ENCODE measurements at places on chromosomes 7 and 10. TPM values are rescaled to one million over a fixed set of nuclear protein-coding genes. Genes with fewer than 3 reads are reported as not detected.

The SLC18A2 gene
- 0.37 TPM for total RNA-seq

DNA sequence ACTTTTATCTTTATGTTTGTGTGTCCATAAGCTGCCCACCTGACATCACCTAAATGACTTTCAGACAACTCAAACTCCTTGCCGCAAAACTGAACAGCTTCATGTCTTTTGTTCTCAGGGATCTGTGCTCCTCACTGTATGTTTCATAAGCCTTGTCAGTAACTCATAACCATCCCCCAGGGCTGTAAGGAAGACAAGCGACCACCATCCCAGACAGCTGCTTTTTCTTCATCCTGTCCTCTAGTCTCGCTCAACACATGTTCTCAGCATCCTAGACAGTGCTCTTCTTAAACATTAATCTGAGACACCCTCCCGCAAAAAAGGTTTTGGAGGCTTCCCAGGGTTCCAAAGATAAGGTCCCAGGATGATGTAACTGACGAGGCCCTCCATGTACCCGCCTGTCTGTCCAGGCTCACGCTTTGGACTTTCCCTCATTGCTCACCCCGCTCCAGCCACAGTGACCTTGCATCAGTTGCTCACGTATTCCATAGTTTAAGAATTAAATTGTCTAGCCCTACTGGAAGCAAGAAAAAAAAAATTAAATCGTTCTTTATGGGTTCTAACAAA is 69.8 kb downstream of the MAP3K8 start:
- no peak for DNase-seq

The CLCN1 gene
- total RNA-seq, result 0.19 TPM

GRCh38 chr10:30019468-30019867 is 39.9 kb downstream of the JCAD start:
- DNase-seq, result no peak

DNA sequence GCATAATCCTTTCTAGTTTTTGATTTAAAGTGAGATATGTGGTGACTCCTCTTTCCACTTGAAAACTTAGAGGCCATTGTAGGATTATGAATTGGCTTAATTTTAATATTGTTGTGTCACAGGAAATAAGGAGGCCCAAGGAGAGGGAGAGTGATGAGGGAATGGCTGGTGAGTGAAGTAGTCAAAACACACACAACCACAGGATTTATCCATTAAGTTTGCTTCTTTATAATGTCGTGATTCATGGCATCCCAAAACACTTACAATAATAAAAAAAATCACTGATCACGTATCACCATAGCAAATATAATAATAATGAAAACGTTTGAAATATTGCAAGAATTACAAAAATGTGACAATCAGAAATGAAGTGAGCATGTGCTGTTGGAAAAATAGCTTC is 1215.5 kb upstream of the LRRTM3 start:
- no peak for DNase-seq
